Activated CD4-positive, alpha-beta T cell treated with anti-CD3 and anti-CD28 coated beads for 36 hours (primary cell): ENCODE measurements at places on chromosomes 4 and X. TPM values are rescaled to one million over a fixed set of nuclear protein-coding genes. Genes with fewer than 3 reads are reported as not detected.

NDST3 gene
- not detected for total RNA-seq

SPACA5 gene
- total RNA-seq = not detected

DNA sequence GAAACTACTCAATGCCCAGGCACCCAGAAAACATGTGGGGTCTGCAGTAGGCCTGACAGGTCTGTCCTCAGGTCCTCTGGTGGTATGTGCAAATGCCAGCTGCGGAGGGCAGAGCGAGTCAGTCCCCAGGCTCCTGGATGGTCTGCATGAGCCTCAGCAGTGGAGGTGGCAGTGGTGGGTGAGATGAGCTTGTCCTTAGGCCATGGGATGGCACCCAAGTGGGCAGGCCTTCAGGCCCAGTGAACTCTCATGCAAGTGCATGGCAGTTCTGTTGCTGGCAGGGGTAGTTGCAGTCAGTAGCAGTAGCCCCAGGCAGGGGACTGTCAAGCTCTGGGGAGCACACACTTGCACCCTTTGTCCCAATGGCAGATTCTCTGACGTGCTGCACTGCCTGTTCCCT is 106.3 kb upstream of the ANXA10 start:
- DNase-seq = no peak

DNA sequence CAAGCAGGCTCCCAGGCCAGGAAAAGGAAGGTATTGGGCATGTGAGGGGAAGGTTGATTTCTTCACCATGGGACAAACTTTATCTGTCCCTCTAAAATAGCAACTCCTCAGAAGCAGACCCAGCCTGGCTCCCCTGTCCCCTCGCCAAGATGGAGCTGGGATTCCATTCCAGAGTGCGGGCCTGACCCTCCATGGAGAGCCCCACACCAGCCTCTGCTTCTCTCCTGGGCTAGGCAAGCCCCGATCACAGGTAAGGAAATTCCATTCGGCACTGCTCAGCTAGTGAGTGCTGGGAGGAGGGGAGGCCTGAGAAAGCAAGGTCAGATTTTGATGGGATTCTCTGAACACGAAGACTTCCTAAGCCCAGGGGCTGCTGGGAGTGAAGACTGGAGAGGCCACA is 98.4 kb downstream of the EFNB1 start:
- no peak for DNase-seq

DNA sequence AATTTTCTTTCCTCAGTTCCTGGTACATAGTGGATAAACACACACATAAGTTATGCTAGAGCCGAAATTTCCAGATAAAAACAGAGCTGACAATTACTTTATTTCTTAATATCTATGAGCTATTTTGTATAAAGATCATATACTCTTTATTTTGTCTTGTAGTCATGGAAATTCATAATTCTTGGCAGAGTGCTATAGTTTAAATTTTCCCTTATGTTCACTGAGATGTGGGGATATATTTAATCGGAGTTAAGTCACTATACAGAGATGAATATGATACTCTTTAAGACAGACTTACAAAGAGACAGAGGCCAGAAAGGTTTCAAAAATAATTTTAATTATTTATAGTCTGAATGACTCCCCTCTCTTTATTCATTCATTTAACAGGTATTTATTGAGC is 89.7 kb downstream of the PPEF1 start:
- no peak for DNase-seq

- no peak for DNase-seq
Measured at GRCh38 chr4:140752291-140753068, 3.7 kb downstream of the TBC1D9 start.

DNA sequence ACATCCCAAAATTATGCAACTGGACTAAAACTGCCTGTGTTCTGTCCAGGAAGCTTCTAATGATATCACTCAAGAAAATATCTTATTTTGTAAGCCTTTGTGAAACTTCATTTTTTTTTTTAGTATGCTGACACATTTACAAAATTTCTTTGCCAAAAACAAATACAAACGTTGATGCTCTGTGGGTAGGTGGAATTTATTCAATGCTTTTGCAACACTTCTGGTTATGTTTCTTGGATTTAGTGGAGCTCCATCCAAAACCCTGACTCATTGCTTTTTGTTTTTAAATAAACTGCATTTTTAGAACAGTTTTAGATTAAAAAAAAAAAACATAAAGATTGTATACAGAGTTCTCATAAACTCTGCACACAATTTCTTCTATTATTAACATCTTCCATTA is 250.9 kb upstream of the MAOA start:
- DNase-seq = no peak

DNA sequence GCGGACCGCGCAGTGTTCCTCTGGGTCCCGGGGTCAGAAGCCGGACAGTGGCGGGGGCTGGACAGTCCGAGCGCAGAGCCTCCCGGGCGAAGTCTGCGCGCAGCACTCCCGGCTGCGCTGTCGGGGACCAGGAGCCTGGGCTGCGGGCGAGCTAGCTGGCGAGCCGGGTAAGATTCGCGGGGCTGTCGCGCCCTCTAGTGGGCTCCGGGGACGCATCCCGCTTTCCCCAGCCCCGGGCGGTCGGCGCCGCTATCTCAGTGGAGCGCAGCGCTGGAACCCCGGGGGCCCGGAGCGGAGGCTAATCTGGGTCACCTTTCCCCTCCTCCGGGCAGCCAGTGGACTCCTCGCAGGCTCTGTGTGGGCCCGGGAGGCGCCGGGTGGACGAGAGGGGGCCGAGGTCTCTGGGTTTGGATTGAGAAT is 4.2 kb downstream of the PDGFRA start:
- peak; percentile 91 for DNase-seq

DNA sequence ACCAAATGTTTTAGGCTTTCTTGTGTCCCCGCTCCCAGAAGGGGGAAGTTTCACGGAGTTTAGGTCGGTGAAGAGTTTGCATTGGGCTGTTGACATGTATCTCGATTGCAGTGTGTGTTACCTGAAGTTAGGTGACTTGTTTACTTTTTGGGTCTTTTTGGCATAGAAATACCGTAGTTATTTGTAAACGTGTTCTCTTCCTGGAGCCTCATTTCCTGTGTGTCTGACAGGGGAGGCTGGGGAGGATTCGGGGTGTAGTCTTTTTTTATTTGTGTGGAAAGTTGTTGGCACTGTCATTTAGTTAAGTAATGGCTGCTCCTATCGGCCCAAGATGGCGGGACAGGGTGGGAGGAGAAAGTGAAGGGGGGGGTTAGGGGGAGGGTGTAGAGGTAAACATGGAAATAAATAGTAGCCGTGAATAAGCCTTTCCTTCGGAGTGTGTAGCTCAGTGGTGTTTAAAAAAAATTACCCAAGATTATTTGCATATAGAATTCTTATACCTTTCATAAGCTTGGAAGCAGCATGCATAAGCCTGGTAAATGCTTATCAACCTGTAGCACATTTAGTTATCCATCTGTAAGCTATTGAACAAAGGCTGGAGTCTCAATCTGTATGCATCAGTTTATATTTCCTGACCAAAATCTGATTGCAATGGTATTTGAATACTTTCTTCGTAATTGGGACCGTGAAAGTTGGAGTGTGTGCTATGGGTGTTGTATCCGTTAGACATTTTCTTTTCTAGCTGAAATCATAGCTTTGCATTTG is 1.6 kb downstream of the KDM6A start:
- DNase-seq = peak; percentile 68

- no peak for DNase-seq
Measured at GRCh38 chr4:24798036-24798610, 2.8 kb downstream of the SOD3 start.
